AG04449 (cell line): ENCODE measurements at places on chromosomes 2 and 18.

GRCh38 chr2:140786585-140786984 lies 1344.2 kb downstream of the LRP1B start:
- DNase-seq: no peak

GRCh38 chr2:30448866-30449265 lies 1.8 kb downstream of the LCLAT1 start:
- no peak for DNase-seq

- DNase-seq: no peak
These were observed 258.0 kb upstream of the NRP2 start for GRCh38 chr2:205424326-205424725.

- DNase-seq: no peak
These were observed 73.1 kb downstream of the MAPRE2 start for GRCh38 chr18:35114305-35114704.

DNA sequence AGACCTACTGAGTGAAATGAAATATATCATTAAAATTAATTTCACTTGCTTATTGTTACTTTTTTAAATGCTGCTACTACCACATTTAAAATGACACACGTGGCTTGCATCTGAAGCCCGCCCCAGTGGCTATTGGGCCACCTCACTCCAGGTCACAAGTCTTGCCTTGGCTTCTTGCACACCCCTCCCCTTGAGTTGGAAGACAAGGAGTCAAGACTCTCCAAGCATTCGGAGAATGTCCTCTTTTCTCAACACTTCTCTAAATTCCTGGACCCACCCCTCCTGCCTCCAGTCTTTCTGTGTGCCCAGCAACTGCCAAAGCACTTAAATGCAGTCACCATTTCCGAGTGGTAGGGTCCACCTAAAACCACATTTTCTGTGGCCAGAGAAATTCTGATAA lies 73.4 kb downstream of the ZBTB7C start:
- DNase-seq: no peak
